ENCODE measurements at places on chromosomes 3 and 15.
A peak's percentile ranks its signal among the peaks of the same experiment; 100 is the strongest.

DNA sequence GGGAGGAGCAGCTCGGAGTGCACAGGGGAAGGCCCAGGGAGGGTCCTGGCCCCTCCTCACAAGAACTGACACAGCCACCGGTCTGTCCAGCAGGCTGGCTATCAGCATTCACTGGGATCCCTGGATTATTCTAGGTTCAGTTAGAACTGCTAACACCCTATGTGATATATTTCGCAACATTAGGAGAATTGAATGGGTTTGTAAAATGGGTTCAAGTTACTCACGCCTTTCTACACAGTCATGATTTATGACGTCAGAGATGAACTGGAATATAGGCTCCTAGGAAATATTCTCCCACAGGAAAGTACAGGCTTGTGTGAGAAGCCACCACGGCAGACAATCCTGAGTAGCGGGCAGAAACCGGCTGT is 969 bp upstream of the BSN start:
- peaks cover 12% of the 10 kb centered on the region for H3K4me1 ChIP-seq
- peak overlapping the region; percentile 92 for H3K27ac ChIP-seq
- H3K36me3 ChIP-seq, result no peaks in the 10 kb centered on the region
- peaks cover 49% of the 10 kb centered on the region for H3K27me3 ChIP-seq

GRCh38 chr3:170614214-170614966 is 28.5 kb upstream of the SLC7A14 start:
- H3K36me3 ChIP-seq, result peaks cover 2% of the 10 kb centered on the region
- peaks cover 10% of the 10 kb centered on the region for H3K4me1 ChIP-seq
- no peak overlapping the region for H3K27ac ChIP-seq
- H3K27me3 ChIP-seq, result no peaks in the 10 kb centered on the region
- no peak overlapping the region for H3K4me3 ChIP-seq
- no peak for DNase-seq

DNA sequence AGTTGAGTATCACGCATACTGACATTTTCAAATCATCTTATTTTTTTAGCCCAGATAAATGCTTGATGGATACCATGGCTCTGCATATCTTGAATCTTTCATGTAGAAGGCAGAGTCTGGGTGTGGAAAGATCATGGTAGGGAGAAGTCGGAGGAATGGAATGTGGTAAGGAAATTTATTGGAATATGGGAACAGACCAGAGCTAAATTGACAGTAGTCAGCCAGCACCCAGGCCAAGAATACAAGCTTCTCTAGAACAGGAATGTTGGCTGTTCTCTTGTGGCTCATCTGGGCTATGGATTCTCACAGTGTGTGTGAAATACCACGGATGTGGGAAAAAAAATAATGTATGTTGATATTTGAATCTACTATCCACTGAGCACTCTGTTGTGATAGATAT is 305.7 kb upstream of the COL8A1 start:
- H3K36me3 ChIP-seq, result no peaks in the 10 kb centered on the region
- H3K4me3 ChIP-seq, result no peak overlapping the region
- H3K27ac ChIP-seq, result no peak overlapping the region

GRCh38 chr3:49276475-49277382 is at the start of gene C3orf62:
C3orf62 (minus strand) TSS chr3:49277232; CDS start chr3:49276872, 360 bp downstream.
- DNase-seq, result no peak
- H3K4me1 ChIP-seq, result no peaks in the 10 kb centered on the region

- no peaks in the 10 kb centered on the region for H3K4me1 ChIP-seq
- peaks cover 7% of the 10 kb centered on the region for H3K36me3 ChIP-seq
Observed at GRCh38 chr3:136512381-136512780, 239.8 kb downstream of the STAG1 start.

- peaks cover 4% of the 10 kb centered on the region for H3K4me1 ChIP-seq
- no peak for DNase-seq
- no peaks in the 10 kb centered on the region for H3K36me3 ChIP-seq
- H3K27ac ChIP-seq, result no peak overlapping the region
- H3K27me3 ChIP-seq, result no peaks in the 10 kb centered on the region
Observed at GRCh38 chr3:12451960-12452359, 32.3 kb upstream of the TSEN2 start.

DNA sequence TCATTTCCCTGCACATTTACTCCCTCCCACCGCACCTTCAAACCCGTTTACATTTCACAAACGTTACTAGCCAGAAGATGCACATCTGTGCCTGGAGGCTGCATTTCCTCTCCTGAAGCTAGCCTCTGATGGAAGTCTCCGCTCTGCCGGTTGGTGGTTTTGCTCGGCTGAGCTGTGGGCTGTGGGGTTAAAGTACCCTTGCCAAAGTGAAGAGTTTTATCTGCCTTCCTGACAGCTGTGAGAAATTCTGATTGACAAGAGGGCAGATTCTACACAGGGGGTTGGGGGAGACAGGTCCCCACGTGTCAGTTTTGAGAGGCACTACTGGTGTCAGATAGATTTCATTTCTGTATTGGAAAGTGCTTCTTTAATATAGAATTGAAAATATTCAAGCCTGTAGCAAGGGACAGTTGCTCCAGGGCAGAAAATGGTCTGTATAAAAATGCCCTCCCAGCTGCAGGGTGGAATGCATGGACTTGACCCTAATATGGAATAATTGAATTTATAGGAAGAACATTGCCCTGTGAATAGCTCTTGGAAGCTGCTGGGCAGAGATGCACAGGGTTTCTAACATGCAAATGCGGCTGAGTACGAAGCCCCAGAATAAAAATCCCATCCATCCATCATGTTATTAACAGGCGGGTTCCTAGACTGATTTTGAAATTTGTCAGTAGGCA is 201.1 kb upstream of the RGMA start:
- no peak for DNase-seq
- H3K4me1 ChIP-seq, result no peaks in the 10 kb centered on the region
- no peaks in the 10 kb centered on the region for H3K36me3 ChIP-seq
- H3K27me3 ChIP-seq, result peaks cover 32% of the 10 kb centered on the region
- no peak overlapping the region for H3K27ac ChIP-seq
- no peak overlapping the region for H3K4me3 ChIP-seq

DNA sequence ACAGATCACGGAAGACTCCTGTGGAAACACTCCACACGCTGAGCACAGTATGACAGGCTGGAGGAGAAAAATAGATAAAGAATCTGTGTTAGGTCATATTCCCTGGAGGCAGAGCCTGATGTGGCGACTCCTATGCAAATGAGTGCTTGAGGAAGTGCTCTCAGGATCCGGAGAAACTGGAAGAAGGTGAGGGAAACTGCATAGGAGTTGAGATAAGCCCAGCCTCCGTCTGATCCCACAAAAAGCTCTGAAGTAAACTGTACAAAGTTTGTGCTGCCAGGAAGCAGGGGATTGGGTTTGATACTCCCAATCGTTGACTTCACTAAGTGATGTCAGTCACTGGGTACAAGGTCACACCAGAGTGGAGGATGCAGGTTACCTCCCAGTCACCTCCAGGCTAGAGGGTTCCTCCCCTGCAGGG is 33.4 kb downstream of the OSBPL10 start:
- no peaks in the 10 kb centered on the region for H3K36me3 ChIP-seq
- peak overlapping the region; percentile 10 for H3K27ac ChIP-seq
- H3K4me3 ChIP-seq, result no peak overlapping the region
- H3K27me3 ChIP-seq, result no peaks in the 10 kb centered on the region
- peaks cover 19% of the 10 kb centered on the region for H3K4me1 ChIP-seq
- DNase-seq, result no peak

DNA sequence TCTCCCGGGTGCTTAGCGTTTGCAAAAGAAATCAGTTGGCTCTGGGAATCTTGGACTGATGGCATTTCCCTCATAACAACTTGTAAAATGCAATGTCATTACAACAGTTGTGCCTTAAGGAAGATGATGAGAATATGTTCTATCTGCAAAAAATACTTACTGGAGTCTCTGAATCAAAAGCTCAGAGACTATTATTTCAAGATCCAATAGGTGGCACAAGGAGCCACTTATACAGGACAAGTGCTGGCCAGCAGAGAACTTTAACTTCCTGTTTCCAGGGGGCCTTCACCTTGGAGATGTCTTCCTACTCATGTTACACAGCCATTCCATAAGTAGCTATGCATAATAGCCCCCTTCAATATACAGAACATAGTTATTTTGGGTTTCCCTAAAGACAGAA is 8.9 kb upstream of the RPS27L start:
- DNase-seq, result no peak
- no peak overlapping the region for H3K27ac ChIP-seq
- H3K27me3 ChIP-seq, result no peaks in the 10 kb centered on the region

- no peak overlapping the region for H3K4me3 ChIP-seq
- no peak for DNase-seq
- H3K27ac ChIP-seq, result no peak overlapping the region
- H3K27me3 ChIP-seq, result peaks cover 7% of the 10 kb centered on the region
- H3K4me1 ChIP-seq, result peaks cover 4% of the 10 kb centered on the region
Observed at GRCh38 chr3:157578181-157578580, 75.0 kb upstream of the VEPH1 start.

- H3K4me1 ChIP-seq, result no peaks in the 10 kb centered on the region
- DNase-seq, result no peak
- no peak overlapping the region for H3K4me3 ChIP-seq
Observed at GRCh38 chr3:41846850-41847249, 115.1 kb downstream of the ULK4 start.

GRCh38 chr3:177906126-177906511 is 630.1 kb upstream of the KCNMB2 start:
- peaks cover 2% of the 10 kb centered on the region for H3K36me3 ChIP-seq
- DNase-seq, result no peak
- no peak overlapping the region for H3K4me3 ChIP-seq
- no peaks in the 10 kb centered on the region for H3K27me3 ChIP-seq

DNA sequence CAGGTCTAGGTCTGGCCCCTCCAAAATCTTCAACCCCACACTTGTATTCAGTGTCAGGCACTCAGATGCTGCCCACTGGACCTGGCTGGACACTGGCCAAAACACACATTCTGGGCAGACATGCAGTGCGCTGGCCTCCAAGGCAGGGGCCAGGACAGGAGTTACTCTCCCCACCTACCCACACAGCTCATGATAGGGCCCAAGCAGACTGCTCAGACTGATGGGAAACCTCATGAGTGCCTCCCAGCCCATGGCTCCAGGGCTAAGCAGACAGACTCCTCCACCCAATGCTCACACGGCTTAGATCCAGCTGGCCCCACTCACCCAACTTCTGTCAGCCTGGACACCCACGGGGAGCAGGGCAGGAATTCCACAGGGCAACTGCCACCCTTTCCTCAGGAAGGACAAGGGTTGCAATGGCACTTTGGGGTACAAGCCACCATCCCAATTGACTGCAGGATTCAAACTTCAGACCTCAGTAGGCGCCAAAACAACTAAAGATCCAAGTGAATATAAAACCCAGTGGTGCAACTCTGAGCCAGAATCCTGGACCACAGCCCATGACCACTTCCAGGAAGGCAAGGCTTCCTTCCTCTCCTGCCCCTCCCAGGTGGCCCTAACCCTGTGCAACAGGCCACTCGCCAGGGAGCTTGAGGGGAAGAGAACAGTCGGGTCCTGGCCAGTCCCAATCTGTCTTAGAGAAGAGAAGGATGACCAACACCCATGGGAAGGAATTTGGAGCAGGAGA is 1.4 kb downstream of the LTF start:
- no peaks in the 10 kb centered on the region for H3K36me3 ChIP-seq
- peaks cover 54% of the 10 kb centered on the region for H3K27me3 ChIP-seq

DNA sequence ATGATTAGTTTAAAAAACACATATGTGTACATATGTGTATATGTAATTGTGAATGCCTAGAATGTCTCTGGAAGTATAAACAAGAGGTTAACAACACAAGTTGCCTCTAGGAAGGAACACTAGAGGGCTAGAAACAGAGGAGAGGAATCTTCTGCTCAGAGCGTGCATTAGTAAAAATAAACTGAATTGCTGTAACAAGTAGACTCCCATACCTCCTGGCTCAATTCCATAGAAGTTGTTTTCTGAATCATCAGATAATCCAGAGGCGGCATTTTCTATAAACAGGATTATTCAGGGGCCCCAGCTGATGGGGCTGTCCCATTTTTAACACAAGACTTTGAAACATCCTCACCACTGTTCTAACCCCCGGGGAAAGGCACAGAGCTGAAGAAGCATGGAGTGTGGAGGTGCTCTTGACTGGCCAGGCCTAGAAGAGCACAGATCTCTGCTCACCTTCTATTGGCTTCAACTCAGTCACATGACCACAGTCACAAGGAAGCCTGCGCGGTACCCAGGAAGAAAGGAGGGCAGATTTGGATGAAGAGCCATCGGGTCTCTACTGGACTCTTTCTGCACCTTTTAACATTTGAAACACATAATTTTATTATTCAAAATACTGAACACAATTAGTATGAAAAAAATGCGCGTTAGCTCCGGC is 145.7 kb downstream of the TLE3 start:
- DNase-seq, result no peak
- H3K4me1 ChIP-seq, result no peaks in the 10 kb centered on the region
- H3K27ac ChIP-seq, result no peak overlapping the region
- no peaks in the 10 kb centered on the region for H3K36me3 ChIP-seq
- no peak overlapping the region for H3K4me3 ChIP-seq

All from mesothelial cell of epicardium (in vitro differentiated cells).